ENCODE measurements at places on chromosomes 11 and 22.

GRCh38 chr11:69700278-69701140 lies 3.3 kb downstream of the FGF19 start:
- DNase-seq = no peak

GRCh38 chr11:79019975-79020374 lies 420.9 kb downstream of the TENM4 start:
- DNase-seq = no peak

- DNase-seq = no peak
Observed at GRCh38 chr11:69382131-69383128, 88.5 kb downstream of the MYEOV start.

- no peak for DNase-seq
Observed at GRCh38 chr11:112025707-112026106, 499 bp downstream of the DLAT start.

All from stimulated activated CD4-positive, alpha-beta T cell treated with anti-CD3 and anti-CD28 coated beads, Interleukin-1b, Interleukin-23, amount 100 ng/mL, for 48 hours (primary cell).